Stimulated activated CD4-positive, alpha-beta T cell treated with anti-CD3 and anti-CD28 coated beads, TNF-alpha, amount 100 ng/mL, for 1 hour (primary cell): ENCODE measurements at places on chromosomes 1 and 21.
A peak's percentile ranks its signal among the peaks of the same experiment; 100 is the strongest.

DNA sequence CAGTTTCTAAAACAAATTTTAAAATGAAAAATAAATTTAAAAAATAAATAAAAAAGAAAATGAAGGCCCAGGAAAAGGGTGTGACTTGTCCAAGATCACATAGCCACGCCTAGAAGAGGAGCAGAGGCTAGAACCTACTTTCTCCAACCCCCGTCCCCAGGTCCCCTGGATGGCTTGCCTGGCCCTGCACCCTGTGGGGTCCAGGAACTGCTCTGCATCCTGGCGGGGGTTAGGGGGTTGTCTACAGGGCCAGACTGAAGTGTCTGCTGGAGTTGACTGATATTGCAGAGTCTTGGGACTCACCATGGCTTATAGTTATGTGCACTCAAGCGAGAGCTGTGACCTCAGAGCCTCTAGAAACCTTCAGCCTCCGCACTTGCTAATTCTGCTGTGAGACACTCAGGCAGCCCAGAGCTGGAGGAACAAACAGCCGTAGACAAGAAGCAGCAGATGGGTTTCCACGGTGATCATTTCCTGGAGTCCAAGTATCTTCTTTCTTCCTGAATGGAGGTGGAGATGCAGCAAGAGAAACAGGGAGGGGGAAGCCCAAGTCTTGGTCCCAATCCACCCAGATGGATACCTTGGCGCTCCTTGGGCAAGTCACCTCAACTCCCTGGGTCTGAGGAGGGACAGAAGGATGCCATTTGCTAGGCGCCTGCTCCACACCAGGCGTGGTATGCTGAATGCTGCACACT, 5.2 kb upstream of the EXTL1 start:
- no peak for DNase-seq

DNA sequence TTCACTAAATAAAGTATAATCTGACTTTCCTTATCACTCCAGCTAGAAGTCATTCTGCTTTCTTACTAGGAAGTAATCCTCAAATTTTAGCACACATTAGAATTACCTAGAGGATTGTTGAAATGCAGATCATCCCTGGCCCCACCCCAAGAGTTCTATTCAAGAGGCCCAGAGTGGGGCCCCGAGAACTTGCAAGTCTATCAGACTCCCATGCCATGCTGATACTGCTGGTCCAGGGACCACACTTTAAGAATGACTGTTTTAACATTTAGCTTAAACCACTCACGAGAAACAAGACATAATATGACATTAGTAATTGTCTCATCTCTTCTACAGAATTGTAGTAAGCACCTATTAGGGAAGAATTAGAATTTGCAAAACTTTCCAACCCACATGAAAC, 7.7 kb upstream of the SYNJ1 start:
- DNase-seq, result no peak

DNA sequence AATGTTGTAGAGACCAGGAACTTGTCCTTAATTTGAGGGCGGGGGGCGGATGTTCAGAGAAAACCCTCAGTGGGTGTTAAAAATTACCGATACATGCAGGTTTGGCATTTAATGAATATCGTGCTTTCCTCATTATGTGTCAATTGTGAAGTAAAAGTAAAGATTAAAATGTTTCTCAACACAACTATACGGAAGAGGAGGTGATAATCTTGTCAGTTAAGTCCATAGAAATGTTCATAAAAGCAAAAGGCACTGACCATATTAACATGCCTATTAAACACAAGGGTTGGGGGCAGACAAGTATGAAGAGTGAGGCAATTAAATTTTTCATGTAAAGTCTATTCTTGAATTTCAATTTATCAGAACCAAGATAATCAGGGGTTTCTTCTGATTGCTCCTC, 1.3 kb downstream of the BRINP3 start:
- no peak for DNase-seq

GRCh38 chr1:227428803-227429202, 110.5 kb upstream of the CDC42BPA start:
- no peak for DNase-seq

- DNase-seq, result peak; percentile 10
These were observed 433 bp downstream of the TMEM200B start for GRCh38 chr1:29123053-29123886.

GRCh38 chr1:7717748-7718368, 53.2 kb upstream of the VAMP3 start:
- DNase-seq, result no peak

DNA sequence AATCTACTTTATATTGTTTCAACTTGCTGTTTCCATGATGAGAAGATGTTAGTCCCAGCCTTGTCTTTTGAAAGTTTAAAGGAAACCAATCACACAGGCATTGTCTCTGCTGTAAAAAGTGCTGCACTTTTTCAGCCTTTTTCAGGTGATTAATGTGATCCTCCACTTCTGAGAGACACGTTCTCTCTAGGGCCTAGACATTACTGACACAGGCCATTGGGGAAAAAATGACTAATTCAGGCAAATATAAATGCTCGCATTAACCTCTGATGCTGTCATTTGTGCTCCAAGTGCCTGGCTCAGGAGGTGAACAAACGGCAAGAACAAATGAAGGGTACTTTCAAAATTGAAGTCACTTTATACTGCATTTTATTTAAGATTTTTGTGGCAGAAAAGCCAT, 32.4 kb upstream of the RGS7 start:
- no peak for DNase-seq

DNA sequence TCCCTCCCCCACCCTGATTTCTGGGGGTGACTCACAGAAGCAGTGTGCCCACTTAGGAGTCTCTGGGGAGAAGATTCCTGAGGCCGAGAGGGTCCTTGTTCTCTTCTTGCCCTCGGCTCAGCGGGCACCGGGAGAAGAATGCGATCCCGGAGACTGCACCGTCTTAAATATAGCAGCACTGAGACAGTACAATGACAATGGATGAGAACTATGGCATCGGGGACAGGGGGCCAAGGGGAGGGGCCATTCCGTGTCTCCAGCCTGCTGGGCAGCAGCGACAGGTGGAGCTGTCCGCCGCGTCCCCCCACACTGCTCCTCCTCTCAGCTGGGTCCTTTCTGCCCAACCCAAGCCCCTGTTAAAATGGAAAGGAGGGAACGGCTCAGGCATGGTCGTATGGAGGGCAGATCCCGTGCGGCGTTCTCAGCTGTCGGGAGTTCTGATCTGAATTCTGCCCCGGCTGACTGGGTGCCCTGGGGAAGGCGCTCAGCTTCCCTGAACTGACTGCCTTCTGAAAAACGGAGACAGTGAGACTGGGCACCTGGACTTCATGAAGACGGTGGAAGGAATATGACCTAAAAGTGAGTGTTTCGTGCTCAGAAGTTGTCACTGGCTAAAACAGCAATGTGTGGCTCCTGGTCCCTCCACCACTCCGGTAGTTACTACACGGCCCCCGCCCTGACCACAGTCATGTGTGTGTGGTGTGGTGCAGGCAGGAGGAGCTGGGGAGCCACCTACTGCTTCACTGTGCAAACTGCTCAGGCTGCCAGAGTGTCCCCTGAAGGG, at the start of gene MYOM3:
Gene MYOM3, minus strand, starts transcription at position 140 of the 784 bp plus-strand sequence. CDS start 3,499 bp downstream, outside the sequence.
- DNase-seq, result peak; percentile 6

- no peak for DNase-seq
These were observed 906 bp upstream of the ADARB1 start for GRCh38 chr21:45073301-45074047.

DNA sequence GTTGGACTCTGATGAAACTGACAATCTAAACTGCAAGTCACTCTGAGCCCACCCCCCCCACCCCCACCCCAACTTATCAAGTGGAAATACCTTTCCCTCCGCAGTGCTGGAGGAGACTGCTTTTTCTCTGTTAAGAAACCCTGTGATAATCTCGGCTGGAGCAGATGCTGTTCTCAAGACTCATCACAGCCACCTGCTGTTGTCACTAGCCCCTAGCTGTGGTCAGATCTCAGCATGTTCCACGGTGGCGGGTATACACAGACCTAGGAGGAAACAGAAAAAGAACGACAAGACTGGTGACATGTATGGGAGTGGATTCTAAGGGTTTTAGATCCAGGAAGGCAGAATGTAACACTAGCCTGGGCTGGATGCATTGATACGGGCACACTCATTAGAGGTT, 2.3 kb downstream of the ACTL8 start:
- DNase-seq, result no peak

GRCh38 chr1:7912743-7913557, 27.7 kb downstream of the TNFRSF9 start:
- no peak for DNase-seq

DNA sequence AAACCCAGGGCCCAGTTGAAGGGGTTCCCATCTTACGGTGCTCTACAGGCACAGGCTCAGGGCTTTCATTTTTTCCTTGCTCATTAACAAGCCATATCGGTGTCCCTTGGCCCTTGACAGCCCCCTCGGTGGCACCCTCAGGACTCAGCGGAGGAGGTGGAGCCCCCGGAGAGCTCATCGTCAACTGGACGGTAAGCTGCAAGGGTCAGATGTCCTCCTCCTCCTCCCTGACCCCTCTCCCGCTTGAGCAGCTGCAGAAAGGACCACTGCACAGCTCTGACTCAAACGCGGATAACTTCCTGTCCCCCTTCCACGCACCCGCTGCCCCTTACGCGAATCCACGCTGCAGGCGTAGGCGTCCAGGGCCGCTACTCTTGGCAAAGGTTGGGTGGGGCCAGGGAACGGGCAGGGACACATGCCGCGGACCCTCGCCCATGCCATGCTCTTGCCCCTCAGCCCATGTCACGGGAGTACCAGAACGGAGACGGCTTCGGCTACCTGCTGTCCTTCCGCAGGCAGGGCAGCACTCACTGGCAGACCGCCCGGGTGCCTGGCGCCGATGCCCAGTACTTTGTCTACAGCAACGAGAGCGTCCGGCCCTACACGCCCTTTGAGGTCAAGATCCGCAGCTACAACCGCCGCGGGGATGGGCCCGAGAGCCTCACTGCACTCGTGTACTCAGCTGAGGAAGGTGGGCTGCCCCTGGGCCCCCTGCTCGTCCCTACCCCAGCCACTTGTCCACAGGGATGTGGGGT, 14.7 kb downstream of the TMEM81 start:
- DNase-seq, result no peak

DNA sequence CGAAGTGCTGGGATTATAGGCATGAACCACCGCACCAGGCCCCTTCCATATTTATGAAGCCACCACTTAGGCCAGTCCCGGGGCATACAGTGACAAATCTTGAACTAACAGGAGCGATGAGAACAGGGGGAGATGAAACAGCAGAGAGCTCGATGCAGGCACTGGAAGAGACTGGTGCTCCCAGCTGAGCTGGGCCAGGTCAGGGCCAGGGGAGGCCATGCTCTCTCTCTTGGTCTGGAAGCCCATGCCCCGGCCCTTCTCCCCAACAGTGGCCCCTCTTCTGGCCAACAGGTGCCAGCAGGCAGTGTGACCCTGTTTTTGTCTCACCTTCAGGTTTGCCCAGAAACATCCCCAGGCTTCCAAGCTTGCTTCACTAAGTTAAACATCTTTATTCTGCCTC, 269.9 kb upstream of the C1orf174 start:
- no peak for DNase-seq

DNA sequence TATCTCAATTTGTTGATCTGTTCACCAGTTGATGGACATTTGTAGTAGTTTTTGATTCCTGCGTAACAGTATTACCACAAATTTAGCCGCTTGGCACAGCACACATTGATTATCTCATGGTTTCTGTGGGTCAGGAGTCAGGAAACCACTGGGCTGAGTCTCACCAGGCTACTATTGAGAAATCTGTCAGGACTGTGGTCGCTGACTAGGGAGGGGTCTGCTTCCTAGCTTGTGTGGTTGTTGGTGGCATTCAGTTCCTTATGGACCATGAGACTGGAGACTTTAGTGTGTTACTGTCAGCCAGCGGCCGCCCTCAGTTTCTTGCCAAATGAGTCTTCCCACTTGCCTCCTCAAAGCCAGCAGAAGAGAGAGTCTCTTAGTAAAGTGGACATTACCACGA, 9.8 kb downstream of the PEX14 start:
- DNase-seq, result no peak

- no peak for DNase-seq
These were observed 9.7 kb upstream of the CLCC1 start for GRCh38 chr1:108972951-108973350.

- no peak for DNase-seq
These were observed 1.5 kb downstream of the FPGT start for GRCh38 chr1:74199504-74199903.

GRCh38 chr1:116334868-116335635, 38.0 kb upstream of the ATP1A1 start:
- no peak for DNase-seq

DNA sequence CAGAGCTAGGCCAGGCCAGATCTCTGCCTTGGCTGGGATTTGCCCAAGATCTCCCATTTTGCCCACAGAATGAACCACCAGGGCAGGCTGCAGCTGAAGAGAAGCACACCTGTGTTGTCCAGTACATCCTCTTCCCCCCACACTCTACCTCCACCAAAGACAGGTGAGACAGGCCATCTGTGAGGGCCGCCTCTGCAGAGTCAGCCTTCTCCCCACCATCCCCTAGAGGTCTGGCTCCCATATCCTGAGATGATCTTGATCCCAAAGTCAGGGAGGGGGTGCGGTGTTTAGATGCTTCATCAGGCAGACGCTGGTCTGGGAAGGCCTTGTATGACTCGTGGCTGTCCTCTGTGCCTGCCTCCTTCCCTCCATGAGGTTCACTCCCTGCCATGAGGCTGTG, 28.7 kb downstream of the HYI start:
- no peak for DNase-seq
